ENCODE measurements at places on chromosomes 2 and 18.

- peak; percentile 94 for DNase-seq
Observed at GRCh38 chr2:19801367-19802080, 100.3 kb downstream of the TTC32 start.

DNA sequence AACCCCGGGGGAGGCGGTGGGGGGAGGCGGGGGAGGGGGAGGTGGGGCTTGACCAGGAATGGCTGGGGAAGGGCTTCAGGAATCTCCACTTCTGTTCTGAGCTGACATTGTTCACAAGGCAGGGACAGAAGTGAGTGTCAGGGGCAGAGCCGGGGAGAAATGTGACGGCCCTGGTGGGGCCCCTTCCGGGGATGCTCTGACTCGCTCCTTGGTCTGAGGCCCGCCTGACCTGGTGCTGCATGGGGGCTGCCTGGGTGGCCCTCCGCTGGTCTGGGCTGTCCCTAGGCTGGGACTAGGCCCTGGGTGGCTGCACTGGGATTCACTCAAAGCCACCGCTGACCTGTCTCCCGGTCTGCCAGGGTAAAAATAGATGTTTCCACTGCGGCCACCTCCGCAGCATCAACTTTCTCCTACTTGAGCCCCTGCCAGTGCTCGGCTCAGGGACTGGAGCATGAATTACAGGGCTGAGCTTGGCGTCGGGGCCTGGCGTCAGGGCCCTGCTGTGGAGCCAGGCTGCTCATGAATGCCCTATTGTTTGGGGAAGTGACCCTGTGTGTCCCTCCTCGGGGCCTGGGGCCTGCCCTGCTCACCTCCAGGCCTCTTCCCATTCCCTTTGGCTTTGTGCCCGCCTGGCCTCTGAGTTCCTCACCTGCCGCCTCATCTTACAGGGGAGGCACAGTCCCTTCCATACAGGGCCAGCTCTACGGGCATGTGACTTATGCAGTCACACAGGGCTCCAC is 247.5 kb downstream of the DYSF start:
- peak; percentile 73 for DNase-seq

DNA sequence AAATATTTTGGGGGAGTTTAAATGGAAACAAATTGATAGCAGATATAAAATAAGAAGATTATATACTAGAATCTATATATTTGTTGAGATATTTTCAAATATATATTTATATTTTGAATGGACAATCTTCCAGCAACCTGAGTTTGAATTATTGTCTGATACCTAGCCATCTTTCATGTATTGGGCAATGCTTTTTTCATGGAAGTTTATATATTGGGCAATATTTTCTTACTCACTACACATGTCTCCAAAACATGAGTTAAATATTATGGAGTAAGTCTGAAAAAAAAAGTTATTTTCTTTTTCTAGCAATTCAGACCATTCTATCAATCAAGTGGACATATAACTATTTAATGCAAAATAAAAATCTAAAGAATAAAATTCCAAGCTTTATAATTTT is 295.2 kb downstream of the NYAP2 start:
- DNase-seq = no peak

DNA sequence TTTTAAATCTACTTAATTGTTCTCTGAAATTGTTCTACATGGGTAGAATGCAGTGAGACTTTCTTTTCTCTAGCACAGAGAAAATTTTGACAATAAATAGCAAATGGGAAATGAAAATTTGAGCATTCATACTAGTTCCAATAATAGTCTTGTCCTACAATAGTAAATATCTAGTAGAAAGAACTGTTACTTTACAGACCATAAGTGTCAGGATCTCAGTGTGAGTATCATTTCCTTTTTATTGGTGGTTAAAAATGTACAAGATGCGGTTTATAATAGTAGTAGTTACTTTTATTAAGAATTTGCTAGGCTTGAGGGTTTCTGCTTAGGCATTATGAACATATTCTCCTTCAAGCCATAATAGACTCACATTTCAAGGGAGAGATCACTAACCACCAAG is 43.2 kb downstream of the KCNE4 start:
- no peak for DNase-seq

DNA sequence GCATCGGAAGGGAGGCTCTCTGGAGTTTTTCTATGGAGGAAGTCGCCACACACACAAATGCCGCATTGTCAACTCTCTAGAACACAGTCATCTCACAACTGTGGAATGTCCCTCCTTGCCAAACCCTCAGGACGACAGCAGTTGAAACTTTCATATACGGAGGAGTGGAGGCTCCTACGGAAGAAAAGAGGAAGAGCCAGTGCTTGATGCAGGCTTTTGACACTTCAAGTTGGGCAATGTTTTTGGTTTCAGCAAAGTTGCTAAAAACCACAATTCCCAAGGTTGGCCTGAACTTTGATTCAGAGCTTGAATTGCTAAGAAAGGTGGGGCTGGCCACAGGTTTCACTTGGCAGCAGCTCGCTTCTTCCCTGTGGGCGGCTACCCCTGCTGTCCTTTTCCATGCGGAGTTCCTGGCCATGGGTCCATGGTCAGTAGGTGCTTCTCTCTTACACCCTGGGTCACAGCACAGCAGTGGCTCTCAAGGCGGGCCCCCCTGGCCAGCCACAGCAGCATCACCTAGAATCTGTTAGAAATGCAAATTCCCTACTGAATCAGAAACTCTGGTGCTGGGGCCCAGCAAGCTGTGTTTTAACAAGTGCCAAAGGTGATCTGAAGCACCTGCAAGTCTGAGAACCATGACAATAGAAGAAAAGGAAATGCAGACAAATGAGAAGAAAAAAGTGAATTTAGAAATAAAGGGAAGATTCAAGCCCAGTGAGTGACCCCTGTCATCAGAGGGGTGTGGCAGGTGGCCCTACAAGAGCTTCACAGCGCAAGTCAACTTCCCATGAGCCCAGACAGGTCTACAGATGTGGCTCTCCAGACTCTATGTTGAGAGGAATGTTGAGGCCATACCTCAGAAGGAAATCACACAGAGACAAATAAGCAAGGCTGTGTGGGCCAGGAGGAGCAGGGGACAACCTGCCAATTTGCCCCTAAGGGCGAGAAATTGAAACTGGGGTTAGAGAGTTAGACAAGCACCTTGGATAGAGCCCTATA is 856.4 kb downstream of the RNF144A start:
- DNase-seq = no peak

DNA sequence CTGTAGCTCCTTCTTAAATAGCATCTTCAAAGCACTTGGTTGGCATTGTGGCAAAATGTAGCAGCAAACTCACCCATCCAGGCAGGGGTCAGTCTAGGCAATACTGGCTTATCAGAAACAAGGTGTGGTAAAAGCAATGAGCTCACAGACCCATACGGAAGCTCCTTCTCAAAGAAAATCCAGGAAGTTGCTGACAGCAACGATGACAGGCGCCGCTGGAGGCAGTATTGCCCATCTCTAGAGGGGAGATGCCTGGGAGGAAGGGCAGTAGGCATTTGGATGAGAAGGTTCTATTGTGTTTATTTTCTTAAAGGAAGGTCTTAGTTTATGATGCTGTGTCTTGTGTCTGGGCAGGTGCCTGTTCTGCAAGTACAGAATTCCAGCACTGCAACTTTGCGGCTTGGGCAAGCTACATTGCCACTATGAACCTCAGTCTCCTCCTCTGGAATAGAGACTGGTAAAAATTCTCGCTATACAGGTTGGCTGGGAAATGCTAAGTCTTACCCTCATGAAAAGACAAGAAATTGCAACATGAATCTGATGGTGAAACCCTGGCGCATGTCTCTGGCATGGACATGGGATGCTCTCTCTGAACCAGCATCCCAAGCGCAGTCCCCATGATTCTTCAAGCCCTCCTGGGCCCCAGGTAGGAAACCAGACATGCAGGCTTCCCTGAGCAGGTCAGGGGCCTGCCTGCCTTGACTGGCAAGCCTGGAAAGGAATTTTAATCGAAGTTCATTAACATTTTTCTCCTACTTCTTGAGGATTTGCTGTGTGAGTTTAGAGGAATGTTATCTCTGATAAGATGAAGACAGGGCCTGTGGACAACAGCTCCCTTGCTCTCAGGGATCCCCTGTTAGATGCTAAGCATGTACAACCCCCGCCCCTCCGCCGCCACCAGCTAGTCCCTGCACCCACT is 156.0 kb downstream of the TFCP2L1 start:
- DNase-seq = peak; percentile 82

DNA sequence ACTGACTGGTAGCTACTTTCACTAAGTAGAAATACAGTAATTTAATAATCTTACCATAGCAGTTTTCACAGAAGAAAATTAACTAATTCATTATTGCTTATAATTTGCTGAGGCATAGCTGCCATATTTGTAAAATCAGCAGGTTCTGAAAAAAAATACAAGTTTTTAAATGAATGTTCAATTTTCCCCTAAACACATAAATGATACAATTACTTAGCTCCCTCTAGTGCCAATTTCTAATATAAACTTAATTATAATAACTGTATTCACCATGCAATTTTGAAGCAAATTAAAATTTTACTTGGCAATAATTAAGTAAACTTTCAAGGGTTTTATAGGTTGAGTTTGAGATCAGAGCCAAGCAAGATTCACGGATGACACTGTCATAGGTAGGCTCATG is 1321.6 kb upstream of the ACVR2A start:
- DNase-seq = no peak

DNA sequence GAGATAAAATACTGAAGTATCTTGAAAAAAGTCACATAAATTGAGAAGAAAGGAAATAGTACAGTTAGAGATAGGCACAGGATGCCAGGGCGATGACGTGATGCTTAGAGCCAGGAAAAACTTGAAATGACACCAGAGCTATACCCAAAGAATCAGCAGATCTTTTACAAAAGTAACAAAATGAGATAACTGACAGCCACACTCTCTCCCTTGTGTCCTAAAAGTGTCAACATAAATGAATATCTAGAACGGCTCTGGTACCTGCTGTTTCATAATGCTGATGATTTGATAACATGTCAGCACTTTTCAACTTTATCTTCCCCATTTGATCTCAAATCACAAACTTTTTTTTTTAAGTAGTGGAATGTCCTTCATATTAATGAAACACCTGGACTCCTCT is 45.6 kb upstream of the ZC3H15 start:
- DNase-seq = no peak

GRCh38 chr2:223735035-223735640 is 102.2 kb downstream of the AP1S3 start:
- DNase-seq = no peak

GRCh38 chr18:28040211-28040610 is 136.7 kb downstream of the CDH2 start:
- no peak for DNase-seq

DNA sequence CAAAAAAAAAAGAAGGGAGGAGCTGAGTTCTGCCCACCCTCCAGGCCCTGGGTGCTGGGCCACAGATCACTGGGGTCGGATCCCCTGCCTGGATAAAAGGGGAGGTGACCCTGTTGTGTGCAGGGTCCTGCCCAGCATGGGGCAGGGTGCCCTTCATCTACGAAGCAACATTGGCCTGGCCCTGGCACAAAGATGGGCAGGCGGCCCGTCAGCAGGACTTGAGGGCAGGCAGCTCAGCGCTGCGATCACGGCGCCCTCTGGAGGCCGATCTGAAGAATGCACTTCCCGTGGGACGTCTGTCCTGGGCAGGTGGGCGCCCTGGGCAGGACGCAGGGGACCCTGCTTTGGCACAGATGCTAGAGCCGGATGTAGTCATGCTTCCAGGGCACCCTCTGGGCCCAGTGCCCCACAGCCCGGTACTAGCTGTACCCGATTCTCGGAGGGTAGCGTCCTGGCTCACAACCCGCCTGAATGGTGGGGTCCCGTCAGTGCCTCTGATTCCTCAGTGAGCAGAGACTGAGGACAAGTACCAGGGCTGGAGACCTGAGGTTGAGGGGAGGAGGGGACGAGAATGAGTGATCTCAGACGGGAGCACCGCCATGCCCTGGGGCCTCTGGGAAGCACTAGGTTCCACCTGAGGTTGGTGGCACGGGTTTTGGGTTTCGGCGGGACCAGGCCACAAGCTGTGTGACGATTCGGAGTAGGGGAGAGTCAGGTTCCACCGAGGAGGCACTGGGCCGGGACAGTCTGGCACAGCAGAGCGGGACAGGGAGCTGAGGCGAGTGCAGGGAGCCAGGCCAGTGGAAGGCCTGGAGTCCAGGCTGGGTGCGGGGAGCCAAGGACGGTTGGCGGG is 18.0 kb downstream of the ARID5A start:
- peak; percentile 75 for DNase-seq

- DNase-seq = no peak
Observed at GRCh38 chr2:152062125-152063091, 36.4 kb downstream of the CACNB4 start.

DNA sequence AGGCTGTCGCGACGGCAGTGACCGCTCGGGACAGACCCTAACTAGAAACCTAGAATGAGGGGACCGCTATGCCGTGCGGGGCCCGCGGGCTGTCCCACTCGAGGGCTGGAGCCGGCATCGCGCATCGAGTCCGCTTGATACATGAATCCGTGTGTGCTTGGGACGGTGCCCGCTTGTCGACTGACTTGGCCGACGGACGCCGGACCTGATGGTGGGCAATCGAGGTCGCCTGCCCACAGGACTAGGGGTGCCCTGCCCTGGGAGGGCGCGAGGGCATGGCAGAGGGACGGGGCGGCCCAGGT is 749 bp upstream of the PTMA start:
- peak; percentile 74 for DNase-seq

- no peak for DNase-seq
Observed at GRCh38 chr2:15568874-15569273, 7.7 kb upstream of the NBAS start.

- no peak for DNase-seq
Observed at GRCh38 chr2:209307161-209308001, 116.5 kb upstream of the MAP2 start.

DNA sequence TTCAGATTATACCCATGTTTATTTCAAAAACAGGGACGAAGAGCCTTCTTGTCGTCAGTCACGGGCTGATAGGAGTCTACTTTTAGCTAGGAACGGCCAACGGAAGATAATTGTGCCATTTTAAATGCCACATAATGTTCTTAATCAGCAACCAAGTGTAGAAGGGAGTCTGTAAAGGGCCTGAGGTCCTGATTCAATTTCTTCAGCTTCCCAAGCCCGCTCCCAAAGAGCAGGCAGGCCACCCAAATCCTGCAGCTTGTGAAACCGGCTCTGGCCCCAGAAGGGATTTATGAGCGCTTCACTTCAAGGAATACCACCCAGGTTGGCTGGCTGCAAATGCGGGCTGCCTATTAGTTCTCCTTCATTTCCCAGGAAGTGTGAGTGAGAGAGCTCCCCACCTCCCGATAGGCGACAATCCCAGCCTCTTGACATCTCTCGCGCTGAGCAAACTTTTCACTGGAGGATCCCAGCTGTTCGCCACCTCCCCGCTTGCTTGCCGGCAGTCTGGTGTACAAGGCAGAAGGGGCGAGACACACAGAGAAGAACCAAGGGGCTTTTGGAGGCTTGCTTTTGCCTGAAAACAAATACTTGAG is 272.9 kb downstream of the CDH20 start:
- peak; percentile 95 for DNase-seq

GRCh38 chr2:230658877-230659652 is 53.6 kb upstream of the CAB39 start:
- no peak for DNase-seq

DNA sequence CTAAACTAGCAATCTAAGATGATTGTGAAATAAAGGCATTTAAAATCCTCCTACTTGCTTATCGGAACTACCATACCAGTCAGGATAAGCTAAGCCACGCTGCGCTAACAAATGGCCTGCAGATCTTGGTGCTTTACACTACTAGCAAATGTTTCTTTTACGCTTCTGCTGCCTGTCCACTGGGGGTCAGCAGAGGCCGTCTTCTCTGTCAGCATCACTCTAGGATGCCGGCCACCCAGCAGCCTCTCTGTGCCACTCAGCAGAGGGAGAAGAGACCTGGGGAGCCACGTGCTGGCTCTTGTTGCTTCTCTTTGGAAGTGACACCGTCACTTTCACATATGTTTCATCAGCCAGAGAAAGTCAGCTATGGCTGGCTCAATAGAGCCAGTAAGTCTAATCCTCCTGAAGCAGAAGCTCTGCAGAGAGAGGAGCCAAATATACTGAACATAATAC is 36.6 kb downstream of the COPS8 start:
- peak; percentile 90 for DNase-seq

Data from islet precursor cell (in vitro differentiated cells).